Stimulated activated CD4-positive, alpha-beta T cell treated with anti-CD3 and anti-CD28 coated beads, Interleukin-2, amount 100 ng/mL, for 24 hours (primary cell): ENCODE measurements at places on chromosomes 4 and X.

- DNase-seq, result no peak
These were observed 110.1 kb downstream of the PJA1 start for GRCh38 chrX:69055193-69055592.

- DNase-seq, result no peak
These were observed 184.8 kb upstream of the MTMR8 start for GRCh38 chrX:64580035-64580434.

DNA sequence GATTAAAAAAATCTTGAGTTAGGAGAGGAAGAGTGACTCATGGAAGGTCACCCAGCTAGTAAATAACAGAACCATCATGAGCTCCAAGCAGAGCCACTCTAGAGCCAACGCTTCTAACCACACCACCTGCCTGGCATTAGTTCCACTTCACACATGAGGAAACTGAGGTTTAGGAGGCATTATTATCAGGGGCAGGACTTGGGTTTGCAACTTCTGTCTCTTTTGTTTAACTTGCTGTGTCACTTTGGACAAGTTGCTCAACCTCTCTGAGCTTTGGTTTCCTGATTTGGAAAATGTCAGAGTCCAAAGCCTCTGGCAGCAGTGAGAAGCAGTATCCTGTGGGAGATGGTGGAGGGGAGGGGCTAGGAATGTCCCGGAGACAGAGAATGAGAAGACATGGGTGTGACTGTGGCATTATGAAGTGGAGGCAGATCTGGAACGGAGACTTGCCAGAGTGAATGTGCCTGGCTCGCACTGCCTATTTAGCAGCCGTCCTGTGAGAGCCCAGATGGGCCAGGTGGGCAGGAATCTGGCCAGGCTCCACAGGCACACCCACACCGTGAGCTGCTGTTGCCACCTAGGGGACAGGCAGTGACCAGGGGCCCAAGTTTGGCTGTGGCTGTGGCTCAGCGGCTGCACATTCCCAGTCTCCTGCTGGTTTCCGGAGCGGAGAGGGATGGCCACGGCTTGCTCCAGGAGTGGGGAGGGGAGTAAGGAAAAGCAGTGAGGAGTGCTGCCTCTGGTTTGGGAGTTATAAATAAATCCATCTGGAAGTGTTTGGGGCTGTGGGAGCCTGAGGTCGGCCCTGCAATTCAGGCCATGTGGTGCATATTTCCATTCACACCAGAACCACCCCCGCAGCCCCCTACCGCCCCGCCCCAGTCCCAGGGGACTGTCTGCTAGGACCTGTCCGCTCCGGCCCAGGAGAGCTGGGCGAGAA is 93.4 kb downstream of the NHSL2 start:
- DNase-seq, result no peak

DNA sequence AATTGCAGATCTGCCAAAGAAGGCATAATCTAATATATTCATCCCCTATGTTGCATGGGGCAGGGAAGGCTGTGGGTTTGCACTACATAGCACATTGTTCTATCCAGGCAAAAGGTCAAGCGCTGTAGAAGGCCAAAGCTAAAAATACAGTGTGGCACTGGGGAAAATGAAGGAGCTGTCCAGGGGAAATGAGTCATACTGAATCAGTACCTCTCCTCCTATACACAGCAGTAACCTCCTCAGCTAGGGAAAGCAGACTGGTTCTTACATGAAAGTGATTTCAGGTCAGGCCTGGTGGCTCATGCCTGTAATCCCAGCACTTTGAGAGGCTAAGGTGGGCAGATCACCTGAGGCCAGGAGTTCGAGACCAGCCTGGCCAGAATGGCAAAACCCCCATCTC is 31.0 kb upstream of the SLC25A4 start:
- no peak for DNase-seq

DNA sequence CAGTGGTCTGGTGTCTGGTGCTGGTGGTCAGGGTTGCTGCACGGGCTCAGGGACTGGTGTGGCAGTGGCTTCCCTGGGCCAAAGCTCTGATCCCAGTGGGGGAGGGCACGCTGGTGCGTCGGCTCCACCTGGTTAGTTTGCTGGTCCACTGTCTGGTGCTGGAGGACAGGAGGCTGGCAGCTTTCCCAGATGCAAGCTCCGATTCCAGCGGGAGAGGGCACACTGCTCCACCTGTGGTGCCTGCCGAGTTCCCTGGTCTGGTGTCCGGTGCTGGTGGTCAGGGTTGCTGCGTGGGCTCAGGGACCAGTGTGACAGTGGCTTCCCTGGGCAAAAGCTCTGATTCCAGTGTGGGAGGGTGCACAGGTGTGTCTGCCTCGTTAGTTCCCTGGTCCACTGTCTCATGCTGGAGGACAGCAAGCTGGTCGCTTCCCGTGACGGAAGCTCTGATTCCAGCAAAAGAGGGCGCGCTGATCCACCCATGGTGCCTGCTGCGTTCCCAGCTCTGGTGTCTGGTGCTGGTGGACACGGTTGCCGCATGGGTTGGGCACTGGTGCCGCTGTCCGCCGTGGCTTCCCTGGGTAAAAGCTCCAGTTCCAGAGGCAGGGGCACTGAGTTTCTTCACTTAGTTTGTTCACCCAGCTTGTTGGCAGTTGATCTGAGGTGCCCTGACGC is 5.8 kb downstream of the VMA21 start:
- no peak for DNase-seq

DNA sequence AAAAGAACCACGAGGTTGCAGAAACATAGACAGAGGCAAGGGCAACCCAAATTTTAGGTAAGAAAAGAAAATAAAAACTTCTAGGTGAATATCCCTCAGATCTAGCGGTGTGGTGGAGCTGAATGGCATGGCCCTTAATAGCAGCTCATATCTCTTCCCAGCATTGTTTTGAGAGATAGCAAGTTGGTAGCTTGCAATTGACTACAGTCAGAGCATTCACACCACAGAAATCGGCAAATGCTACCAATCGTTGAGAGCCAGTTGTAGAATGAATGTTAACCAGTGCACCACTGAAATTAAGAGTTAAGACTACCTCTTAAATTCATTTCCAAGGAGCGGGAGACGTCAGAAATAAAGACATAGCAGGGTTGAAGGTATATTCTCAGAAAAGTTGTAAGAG is 184.0 kb upstream of the KIT start:
- no peak for DNase-seq

DNA sequence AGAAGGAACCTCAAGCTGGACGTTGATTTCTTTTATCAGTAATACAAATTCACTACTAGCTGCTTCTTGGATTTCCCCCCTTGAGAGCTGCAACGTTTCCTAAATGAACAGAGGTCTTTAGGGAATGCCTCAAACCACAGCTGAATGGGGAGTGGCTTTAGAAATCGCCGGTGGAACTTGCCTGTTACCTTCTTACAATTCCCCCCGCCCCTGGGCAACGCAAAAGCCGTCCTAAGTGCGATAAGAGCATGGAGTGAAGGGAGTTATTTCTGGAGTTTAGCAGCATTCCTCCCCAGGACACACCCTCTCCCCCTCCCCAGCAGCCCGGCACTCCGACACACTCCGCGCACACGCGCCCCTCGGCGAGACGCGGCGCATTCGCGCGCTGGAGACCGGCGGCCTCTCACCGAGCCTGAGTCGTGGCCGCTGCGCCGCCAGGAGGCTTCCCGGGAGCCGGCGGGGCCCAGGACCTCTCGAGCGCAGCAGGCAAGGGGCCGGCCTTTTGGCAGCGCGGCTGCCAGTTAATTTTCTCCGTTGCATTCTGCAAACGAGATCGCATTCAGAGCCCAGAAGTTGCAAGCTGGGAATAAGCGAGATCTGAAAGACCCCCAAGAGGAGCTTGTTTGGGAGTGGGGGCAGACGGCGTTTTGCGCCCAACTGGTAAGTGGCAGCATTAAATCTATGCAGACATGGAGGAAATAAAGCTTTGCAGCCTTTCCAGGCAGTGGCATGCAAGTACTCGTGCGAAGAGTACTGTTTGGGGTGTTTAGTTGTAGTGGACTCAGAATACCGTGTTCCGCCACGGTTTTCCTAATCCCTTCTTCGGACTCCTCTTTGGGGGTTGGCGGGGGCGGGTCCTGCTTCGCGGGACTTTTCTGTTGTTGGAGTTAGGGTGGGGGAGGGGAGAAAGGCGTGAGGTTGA is 134.7 kb downstream of the PALLD start:
- peak; percentile 37 for DNase-seq

GRCh38 chrX:129957241-129958082 is 25.0 kb upstream of the BCORL1 start:
- DNase-seq, result peak; percentile 44

DNA sequence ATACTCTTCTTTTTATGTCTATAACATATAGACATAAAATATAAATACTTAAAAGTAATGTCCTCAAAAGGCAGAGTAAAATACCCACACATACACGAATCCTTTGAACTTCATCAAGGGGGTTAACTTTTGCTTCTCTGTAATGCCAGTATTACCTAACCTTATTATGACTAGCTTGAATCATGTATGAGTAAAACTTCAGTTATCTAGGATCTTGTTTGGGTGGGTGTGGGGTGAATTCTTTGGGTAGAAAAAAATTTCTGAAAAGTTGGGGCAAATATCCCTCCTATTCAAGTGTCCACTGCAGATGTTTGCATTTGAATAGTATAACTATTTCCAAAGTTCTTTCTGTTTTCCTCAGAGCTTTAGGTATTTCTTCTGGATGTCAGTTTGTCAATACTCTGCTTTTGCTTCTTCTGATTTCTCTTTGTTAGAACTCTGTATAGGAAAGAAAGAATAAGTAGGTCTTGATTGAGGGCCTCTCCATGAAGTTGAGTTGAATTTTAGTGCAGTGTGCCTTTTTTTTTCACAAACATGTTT is 173.8 kb downstream of the ADGRL3 start:
- DNase-seq, result no peak

DNA sequence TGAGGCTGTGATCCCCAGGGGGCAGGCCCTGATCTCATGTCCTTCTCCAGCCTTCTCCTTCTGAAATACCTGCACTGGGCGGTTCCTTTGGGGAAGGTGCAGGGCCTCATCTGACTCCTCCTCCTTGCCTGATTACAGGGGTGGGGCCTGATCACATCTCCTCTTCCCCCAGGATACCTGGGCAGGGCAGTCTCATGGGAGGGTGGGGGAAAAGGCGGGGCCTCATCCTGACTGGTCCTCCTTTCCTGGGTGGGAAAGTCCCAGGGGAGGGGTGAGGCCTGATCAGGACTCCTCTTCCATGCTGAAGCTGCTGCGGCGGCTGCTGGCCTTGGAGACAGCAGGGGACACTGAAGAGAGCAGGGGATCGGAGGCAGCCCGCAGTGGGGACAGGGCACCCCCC is 13.3 kb downstream of the TFE3 start:
- no peak for DNase-seq

DNA sequence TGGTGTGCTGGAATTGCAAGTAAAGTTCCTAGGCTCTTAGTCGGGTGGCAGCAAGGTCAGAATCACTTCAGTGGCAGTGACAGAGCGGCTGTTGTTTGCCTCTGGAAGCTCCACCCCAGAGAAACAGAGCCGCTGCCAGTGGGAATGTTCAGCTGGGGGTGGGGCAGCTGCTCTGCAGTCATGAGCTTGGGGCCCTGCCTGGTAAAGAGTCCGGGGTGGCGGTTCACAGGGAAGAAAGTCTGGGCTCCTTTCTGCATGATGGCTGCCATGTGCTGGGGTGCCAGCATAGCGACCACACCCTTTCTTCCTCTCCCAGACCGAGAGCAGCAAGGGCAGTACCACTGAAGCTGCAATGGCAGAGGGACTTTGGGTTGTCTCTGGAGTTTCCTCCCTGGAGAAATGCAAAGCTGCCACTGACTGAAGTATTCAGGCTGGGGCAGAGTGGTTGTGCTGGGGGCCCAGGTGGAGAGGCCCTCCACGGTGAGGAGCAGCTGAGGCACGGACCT is 108.8 kb upstream of the CENPE start:
- no peak for DNase-seq

DNA sequence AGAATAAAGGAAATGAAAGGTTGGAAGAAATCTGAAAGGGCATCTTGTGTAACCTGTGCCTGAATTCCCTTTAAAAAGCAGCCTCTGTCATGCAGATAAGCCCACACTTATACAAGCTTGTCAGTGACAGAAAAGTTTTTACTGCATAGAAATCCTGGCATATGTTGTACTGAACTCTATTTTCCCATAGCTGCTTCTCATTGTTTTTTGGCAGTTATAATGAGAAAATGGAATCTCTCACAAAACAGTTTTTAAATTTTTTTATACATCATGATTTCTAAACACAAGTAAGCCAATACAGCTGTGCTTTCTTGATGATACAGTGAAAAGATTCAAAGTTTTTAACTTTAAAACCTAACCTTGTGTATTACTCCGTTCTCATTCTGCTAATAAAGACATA is 511.4 kb upstream of the ARX start:
- DNase-seq, result no peak

DNA sequence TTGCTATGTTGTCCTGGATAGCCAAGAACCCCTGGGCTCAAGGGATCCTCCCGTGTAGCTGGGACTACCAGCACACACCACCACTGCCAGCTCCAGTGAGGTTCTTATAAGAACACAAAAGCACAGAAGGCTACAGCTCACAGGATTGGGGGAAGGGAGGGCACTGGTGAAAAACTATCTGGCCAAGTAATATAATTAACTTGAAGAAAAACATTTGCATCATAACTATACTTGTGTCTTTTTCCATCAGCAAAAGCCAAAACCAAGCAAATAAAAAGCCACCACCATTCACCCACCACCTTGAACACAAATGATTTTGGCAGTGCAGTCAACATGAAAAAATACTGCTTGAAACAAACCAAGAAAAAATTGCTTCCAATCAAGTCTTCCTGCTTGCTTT is 188.2 kb downstream of the MAML3 start:
- no peak for DNase-seq

- DNase-seq, result no peak
These were observed 406.8 kb downstream of the SLITRK2 start for GRCh38 chrX:146224442-146224841.

DNA sequence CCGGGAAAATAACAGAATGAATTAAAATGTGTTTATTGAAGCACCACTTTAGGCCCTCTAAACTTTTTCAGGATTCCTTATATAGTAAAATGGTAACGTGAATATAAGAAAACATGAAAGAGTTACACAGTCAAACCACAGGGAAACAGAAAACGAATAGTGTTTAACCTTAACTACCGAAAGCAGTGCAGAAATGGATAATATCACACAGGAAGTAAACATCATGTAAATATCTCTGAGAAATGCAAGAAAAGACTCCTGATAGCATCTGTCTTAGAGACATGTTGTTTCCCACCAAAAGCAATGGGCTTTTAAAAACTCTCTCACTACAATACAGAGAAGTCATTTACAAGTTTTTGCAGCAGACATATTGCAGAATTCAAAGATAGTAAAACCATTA is 323.9 kb upstream of the CXXC4 start:
- DNase-seq, result no peak

DNA sequence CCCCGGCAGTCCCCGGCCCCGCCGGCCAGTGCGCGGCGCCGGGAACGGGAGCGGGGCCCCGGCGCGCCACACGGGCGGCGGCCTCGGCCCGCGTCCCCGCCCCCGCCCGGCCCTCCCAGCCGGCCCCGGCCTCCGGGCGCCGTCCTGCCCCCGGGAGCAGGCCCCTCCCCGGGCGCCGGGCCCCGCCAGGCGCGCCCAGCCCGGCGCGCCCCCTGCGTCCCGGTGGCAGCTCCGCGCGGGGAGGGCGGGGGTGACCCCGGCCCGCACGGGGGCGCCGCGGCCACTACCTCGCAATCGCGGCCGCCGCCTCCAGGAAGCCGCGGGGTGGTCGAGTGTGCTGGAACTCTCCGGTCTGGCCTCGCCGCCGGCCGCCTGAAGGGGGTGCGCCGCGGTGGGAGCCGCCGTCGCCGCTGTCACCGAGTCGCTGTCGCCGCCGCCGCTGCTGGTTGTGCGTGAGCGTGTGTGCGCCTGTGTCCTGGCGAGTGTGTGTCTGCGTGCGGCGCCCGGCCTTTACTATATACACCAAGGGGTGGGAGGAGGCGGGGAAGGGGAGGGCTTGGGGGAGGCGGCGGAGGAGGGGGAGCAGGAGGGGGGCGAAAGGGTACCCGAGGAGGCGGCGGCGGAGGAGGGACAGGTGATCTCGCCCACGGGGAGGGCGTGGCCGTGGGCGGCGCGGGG is at the start of gene RAI2:
Gene RAI2 (minus strand): TSS at position 488 of the 678 bp plus-strand sequence. CDS start 59,288 bp downstream, outside the sequence.
- DNase-seq, result peak; percentile 27
